ENCODE measurements at places on chromosomes 3 and 15. TPM values are rescaled to one million over a fixed set of nuclear protein-coding genes. Genes with fewer than 3 reads are reported as not detected.

The ZNF80 gene
- not detected for total RNA-seq

GRCh38 chr3:157572559-157573270 is 69.5 kb upstream of the VEPH1 start:
- DNase-seq, result no peak
- no peaks in the 10 kb centered on the region for H3K36me3 ChIP-seq
- no peaks in the 10 kb centered on the region for H3K27me3 ChIP-seq
- H3K4me1 ChIP-seq, result peaks cover 11% of the 10 kb centered on the region
- no peak overlapping the region for H3K4me3 ChIP-seq
- no peak overlapping the region for H3K27ac ChIP-seq

DNA sequence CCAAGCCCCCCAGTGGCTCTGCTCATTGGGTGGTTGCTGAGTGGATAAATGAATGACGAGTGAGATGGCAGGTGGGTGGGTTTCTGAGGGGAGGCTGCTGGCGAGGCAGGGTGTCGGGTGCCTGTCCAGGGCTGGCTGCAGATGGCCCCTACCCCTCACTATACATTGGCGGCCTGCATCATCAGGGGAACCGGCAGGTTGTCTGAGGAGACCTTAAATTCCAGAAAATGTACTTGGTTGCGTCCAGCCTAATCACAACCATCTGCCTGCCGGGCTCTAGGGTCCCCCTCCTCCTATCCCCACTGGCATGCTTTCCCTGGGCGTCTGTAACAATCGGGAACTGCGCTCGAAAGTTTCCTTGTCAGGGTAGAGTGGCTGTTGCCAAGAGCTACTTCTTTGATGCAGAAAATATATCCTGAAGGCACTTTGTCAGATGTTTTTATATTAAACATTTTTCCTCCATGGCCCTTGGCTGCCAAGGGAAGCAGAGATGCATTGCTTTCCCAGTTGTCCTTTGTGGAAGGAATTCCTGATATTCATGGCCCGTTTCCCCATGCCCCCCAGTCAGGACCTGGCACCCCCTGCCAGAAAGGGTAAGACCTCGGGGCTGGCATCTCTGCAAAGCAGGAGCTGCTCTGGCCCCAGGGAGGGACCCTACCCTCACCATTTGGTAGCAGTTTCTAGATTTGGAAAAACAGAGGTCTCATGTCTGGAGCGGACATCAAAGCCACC is 22.9 kb downstream of the SMAD6 start:
- H3K27me3 ChIP-seq, result no peaks in the 10 kb centered on the region
- H3K27ac ChIP-seq, result no peak overlapping the region

GRCh38 chr3:160860346-160860745 is 104.3 kb downstream of the PPM1L start:
- no peaks in the 10 kb centered on the region for H3K27me3 ChIP-seq
- DNase-seq, result no peak
- no peaks in the 10 kb centered on the region for H3K36me3 ChIP-seq
- H3K4me3 ChIP-seq, result no peak overlapping the region

DNA sequence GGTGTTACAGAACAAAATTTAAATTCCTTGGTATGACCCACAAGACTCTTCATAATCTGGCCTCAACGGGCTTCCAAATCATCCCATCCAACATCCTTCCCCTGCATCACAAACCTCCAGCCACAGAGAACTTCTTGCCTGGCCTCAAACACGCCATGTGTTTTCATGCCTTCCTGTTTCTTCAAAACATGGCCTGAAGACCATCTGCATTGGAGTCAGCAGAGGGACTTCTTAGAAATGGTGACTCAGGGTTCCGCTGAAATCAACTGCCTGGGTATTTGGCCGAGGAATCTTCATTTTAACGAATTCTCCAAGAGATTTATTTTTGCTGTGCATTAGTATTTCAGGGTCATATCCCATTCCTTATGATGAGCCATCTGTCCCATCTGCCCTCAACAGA is 138.1 kb upstream of the RAP2B start:
- no peak for DNase-seq
- H3K4me1 ChIP-seq, result peaks cover 2% of the 10 kb centered on the region
- no peak overlapping the region for H3K4me3 ChIP-seq

- H3K36me3 ChIP-seq, result no peaks in the 10 kb centered on the region
- no peak overlapping the region for H3K27ac ChIP-seq
- H3K4me3 ChIP-seq, result no peak overlapping the region
- no peak for DNase-seq
- no peaks in the 10 kb centered on the region for H3K4me1 ChIP-seq
Observed at GRCh38 chr3:60333710-60334109, 917.5 kb downstream of the FHIT start.

The GPR156 gene
- total RNA-seq, result 0.30 TPM

The HIGD2B gene
- not detected for total RNA-seq

GRCh38 chr3:61774279-61774890 is 213.0 kb downstream of the PTPRG start:
- no peaks in the 10 kb centered on the region for H3K36me3 ChIP-seq
- H3K4me1 ChIP-seq, result peaks cover 15% of the 10 kb centered on the region
- no peak for DNase-seq
- no peaks in the 10 kb centered on the region for H3K27me3 ChIP-seq
- H3K4me3 ChIP-seq, result no peak overlapping the region

The CCDC39 gene
- not detected for total RNA-seq

DNA sequence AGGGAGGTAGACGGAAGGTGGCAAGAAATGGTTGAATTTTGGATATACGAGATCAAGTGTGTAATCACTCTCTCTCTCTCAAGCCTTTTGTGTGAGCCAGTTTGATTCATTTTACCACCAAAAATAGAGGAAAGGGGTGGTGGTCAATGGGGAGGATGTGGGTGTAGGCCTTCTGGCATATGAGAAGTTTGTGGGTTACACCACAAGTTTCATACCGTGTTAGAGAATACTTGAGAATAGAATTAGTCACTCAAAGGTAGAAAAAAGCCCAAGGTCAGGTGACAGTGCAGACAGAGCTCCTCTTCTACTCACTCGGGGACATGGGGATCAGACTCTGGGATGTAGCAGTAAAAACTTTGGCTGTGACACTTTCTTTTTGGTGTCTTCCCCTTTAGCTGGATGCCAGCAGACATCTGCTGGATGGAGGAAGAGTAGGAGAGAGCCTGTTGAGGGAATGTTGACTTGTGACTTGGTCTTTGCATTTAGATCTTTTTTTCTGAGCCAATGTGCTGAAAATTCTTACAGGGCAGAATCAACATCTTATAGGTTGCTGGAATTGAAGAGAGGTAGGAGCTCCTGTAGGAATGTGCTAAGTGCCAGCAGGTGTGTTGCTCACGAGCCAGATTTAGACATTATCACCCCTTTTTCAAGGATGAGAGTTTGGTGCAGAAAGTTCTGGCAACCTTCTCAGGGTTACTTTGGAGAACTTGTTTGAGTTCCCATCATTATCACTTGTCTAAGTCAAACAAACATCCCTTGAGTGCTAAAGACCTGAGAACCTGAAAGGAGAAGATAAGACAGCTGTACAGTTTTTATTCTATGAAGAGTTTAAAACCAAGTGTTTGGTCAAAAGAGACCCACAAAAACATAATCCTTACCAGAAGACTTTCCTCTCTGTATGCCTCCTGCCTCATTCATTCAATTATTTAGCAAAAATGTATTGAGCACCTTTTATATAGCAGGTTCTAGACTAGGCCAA is 43.9 kb upstream of the RYK start:
- H3K36me3 ChIP-seq, result no peaks in the 10 kb centered on the region
- no peak overlapping the region for H3K4me3 ChIP-seq
- peaks cover 22% of the 10 kb centered on the region for H3K4me1 ChIP-seq
- no peaks in the 10 kb centered on the region for H3K27me3 ChIP-seq
- H3K27ac ChIP-seq, result no peak overlapping the region
